ENCODE measurements at places on chromosomes 4 and X.

GRCh38 chrX:68365341-68365740 lies 68.0 kb downstream of the OPHN1 start:
- no peak for DNase-seq

DNA sequence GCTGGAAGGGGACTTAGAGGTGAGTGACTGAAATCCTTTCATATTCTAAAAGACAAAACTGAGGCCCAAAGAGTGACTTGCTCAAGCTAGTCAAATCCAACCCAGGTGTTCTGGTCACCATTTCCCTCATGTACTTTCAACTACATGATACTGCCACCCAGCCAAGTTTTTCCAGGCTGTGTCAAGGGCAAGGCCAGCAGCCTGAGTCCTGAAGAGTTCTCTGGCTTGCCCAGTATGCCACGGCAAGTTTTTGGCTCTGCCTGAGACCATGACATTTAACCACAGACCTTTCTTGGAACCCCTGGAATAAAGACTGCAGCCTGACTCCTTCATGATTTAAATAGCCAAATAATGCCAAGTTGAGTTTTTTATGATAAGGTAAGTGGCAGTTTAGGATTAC lies 10.7 kb upstream of the TMEM164 start:
- DNase-seq: no peak

GRCh38 chrX:55874807-55875206 lies 157.3 kb downstream of the RRAGB start:
- DNase-seq: no peak

GRCh38 chr4:16270454-16271328 lies 44.4 kb upstream of the TAPT1 start:
- DNase-seq: no peak

- no peak for DNase-seq
Measured at GRCh38 chr4:118077767-118078105, 43.5 kb downstream of the NDST3 start.
